Stimulated activated CD4-positive, alpha-beta T cell treated with anti-CD3 and anti-CD28 coated beads, TNF-alpha, amount 100 ng/mL, for 1 hour (primary cell): ENCODE measurements at places on chromosomes 7 and 10.
A peak's percentile ranks its signal among the peaks of the same experiment; 100 is the strongest.

DNA sequence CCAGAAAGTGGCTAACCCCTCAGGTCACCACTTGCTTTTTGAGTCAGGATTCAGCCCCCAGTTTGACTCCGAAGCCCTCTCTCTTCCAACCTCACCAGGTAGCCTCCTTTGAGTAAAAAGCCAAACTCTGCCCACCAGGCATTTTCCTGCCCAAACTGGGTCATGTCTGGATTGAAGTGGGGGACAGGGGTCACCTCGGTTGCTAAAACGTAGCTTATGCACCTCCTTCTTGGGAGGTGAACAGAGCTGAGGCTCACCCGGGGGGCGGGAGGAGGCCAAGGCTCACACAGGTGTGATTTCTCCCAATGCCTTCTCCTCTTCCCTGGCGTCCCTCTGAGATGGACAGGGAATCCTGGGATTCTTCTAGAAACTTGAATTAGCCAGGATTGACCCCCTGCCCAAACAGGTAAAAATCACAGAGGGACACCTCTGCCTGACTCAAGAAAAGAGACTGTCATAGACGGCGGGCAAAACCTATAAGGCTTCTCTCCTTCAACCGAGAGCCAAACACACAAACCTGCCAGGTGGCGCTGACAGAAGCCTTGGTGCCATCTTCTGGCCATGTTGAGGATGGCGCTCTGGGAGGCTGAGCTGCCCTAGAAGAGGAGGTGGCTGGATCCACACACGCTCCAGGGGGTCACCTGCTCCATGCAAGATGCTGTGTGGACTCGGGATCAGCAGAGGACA, 51.6 kb downstream of the PRLHR start:
- no peak for DNase-seq

GRCh38 chr7:910441-910861, 34.1 kb downstream of the GET4 start:
- DNase-seq, result no peak

GRCh38 chr10:53115660-53116059, 343.1 kb upstream of the MBL2 start:
- DNase-seq, result no peak

- peak; percentile 5 for DNase-seq
Measured at GRCh38 chr10:93376372-93377293, 105.5 kb downstream of the MYOF start.

DNA sequence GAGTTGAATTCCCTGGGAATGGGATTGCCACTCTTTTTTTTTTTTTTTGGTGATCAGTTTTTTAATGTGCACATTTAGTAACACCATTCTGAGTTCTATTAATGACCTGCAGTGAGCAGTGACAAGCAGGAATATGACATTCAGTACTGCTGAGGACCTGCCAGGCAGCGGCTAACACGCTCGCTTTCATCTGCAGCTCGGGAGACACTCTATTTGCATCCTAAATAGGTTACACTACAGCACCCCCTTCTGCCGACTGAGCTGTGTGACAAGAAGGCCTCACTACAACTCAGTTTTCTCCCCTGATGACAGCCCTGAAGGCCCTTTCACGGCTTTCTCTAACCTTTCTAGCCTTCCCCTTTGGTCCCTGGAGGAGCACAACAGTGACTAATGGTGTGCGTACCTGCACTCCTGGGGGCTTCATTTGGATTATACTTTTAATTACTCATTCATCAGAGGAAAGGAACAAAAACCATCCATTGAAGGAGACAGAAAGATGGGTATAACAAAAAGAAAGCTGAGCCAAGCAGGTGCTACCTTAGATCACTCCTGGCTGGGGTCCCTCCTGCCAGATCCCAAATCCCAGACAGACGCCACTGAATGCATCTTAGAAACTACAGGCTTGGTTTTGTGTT, 872.4 kb downstream of the LRMDA start:
- DNase-seq, result no peak

- DNase-seq, result no peak
Measured at GRCh38 chr7:45812946-45813345, 59.9 kb downstream of the CCDC201 start.

DNA sequence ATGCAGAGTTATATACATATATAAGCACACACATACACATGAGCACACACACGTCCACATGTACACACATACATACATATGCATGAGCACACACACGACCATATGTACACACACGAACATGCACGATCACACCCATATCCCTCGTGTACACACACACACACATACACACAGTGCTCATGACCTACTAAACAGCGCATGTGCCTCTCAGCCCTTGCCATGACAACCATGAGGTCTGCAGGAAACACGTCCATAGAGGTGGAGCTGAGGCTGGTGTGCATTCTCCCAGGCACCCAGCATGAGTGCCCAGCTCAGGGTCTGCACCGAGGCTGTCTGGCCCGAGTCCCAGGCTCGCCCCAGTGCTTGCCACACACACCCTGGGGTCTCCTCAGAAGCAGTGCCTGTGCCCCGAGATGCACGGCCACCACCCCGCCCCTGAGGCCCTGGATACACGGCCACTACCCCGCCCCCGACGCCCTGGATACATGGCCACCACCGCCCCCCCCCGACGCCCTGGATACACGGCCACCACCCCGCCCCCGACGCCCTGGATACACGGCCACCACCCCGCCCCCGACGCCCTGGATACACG, 529.6 kb downstream of the DNAJB6 start:
- DNase-seq, result no peak

DNA sequence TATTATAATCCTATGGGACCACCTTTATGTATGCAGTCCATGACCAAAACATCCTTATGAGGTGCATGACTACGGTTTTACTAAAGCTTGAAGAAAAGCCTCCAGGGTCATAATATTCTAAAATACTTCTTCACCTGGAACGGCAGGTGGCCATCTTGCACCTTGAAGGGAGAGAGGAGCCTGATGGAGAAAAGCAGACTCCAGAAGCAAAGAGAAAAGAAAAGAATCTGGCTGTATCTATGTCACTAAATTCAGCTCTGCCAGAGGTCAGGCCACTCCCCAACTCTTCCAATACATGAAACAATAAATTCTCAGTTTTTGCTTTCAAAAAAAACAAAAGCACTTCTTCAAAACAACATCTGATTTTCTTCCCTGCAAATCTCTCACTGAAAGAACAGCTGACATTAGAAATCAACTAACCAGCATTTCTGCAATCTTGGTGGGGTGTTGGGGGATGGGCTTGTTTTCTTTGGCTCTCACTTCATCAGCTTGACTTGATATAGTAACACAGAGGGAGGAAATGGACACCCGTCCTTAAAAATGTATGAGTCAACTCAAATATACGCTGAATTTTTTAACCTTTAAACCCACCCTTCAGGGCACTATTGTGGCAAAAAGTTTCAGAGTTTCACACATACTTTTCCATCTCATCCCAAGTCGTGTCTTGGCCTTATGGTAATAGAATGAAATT, 21.7 kb downstream of the HIBADH start:
- DNase-seq, result no peak

DNA sequence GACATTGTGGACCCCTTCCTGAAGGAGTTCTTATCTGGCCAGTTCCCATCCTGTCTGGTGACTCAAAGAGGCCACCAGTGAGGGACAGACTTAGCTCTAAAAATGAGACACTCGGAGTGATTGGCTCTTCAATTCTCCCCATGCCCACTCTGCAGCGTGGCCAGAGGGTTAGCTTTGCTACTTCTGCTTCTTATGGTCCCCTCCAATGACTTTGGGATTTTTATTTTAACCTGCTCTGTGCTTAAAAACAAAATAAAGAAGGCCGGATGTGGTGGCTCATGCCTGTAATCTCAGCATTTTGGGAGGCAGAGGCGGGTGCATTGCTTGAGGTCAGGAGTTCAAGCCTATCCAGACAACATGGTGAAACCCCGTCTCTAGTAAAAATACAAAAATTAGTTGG, 573.0 kb upstream of the AUTS2 start:
- no peak for DNase-seq

- no peak for DNase-seq
Measured at GRCh38 chr10:3126741-3127346, 45.7 kb downstream of the PITRM1 start.

GRCh38 chr10:1308962-1309616, 252.9 kb downstream of the WDR37 start:
- no peak for DNase-seq

GRCh38 chr10:75009426-75009825, 102.0 kb upstream of the SAMD8 start:
- no peak for DNase-seq

DNA sequence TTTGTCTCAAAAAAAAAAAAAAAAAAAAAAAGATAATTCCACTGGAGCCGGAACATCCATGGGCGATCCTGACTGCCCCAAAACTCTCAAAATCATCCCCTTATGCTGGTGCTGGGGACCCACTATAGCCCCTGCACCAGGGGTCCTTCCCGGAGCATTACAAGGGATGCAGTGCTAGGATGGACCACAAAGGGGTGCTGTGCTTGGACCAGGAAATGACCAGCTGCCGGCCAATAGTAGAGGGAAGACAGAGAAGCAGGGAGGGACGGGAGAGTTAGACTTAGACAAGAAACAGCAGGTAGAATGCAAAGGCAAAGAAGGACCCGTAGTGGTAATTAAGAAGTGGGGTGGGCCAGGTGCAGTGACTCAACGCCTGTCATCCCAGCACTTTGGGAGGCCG, 40.5 kb downstream of the RCC1L start:
- DNase-seq, result no peak

DNA sequence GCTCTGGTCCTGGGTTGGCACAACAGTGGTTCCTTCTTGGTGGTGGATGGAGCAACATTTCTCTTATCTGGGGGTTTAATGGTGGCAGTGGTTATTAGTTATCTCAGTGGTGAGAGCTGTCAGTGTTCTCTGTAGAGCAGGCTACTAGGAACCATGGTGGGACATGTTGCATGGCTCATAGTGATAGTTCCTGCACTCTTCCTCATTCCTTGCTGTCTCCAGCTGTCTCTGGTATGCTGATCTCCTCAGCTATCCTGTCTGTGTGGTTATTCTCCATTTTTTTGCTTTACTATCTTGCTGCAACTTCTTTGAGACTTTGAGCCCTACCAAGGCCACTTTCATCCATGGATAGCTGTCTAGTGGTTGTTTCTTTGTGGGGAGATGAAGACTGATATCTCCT, 44.0 kb downstream of the CCDC7 start:
- no peak for DNase-seq

- DNase-seq, result no peak
Measured at GRCh38 chr7:124713086-124713485, 52.5 kb downstream of the GPR37 start.

- no peak for DNase-seq
Measured at GRCh38 chr7:118109607-118110006, 74.4 kb upstream of the LSM8 start.

GRCh38 chr10:126423732-126424491, 35.6 kb upstream of the ADAM12 start:
- no peak for DNase-seq

- DNase-seq, result no peak
Measured at GRCh38 chr7:156237614-156238013, 403.0 kb upstream of the RNF32 start.

DNA sequence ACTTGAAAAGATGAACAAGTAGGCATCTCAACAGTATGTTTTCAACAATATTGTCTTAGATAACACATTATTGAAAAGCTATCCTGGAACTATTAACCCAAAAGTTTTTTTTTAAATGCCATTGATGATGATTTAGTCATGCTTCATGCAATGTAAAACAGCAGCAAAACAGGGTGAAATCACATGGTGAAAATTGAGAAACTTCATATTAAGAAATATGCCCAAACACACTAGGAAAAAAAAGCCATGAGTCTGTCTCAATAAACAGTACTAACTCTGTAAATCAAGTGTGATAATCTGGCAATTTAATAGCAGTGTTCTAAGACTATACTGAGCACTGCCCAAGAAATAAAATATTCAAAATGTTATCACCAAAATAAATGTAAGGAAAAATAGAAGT, 613.1 kb downstream of the KCNMA1 start:
- no peak for DNase-seq

DNA sequence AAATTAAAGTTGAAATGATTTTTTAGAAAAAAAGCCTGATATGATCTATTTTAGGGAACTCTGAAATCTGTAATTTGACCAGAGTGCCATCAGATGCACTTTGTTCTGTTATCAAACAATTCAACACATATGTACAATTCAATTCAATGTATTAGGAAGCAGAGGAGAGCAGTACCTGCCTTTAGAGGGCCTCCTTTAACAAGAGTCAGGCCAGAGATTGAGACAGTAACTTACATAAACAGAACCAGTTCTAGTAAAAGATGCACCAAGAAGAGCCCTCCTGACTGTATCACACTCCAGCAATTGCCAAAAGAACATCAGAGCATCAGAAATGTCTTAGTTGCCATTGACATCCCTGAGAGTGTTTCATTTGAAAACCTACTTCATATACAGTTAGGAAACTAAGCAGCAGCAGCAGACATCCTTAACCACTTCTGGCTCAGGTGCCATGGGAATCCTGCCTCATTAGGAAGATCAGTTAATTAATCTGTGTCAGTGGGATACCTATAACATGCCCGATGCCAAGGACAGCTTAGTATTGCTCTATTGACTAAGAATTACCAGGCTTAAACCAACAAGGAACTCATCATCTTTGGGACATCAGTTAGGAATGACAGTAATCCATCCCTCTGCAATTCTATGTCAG, 1222.6 kb upstream of the LRRN3 start:
- no peak for DNase-seq

DNA sequence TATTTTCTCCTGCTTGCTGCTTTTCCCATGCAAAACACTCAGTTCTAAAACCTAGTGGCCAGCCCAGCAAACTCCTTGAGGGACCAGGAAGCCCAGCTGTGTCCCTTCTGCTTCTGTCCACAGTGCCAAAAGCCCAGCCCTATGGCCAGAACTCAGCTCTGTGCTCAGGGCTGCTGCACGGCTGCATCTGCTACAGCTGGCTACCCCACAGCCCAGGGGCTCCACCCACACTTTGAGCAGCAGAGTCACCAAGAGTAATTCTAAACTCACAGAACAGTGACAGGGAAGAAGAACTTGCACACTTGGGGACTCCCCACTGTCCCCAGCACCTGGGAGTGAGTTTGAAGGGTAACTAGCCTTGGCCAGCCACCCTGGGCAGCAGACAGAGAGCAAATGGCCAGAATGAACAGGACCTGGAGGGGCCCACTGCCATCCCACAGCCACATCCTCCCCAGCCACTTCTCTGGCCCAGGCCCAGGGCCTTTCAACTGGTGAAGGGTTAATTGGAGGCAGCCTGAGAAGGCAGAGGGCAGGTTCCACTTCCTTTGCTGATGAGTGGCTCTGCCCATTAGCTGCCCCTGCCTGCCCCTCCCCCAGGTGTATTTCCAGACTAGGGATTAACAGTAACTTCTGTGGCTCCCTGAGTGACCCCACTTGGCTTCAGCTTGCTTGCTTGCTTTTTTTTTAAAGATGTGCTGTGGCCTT, 28.1 kb upstream of the TRIM8 start:
- DNase-seq, result no peak

- no peak for DNase-seq
Measured at GRCh38 chr7:105131890-105132289, 117.9 kb downstream of the KMT2E start.
